ENCODE measurements at places on chromosomes 11 and 22.

DNA sequence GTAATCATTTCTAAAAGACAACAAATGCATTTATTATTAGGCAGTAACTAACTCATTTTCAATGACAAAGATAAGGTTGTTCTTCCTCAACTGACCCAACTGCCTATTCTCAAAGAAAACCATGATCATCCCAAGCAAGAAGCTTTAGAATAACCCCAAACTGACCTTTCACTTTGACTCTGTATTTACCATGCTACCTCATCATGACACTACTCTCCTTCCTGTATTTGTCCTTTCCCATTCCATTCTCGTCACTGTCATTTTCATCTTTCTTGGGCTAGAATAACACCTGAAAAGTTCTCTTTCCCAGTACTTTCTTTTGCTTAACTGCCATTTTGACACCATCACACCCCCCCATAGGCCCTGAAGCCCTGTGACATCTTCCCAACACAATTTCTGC lies 48.3 kb downstream of the TCF20 start:
- no peak for DNase-seq

- no peak for DNase-seq
Observed at GRCh38 chr22:48920776-48921241, 906.9 kb downstream of the BRD1 start.

- DNase-seq, result no peak
Observed at GRCh38 chr11:103078710-103079109, 13.2 kb downstream of the DCUN1D5 start.

- DNase-seq, result no peak
Observed at GRCh38 chr11:34604911-34605310, 16.0 kb upstream of the EHF start.

DNA sequence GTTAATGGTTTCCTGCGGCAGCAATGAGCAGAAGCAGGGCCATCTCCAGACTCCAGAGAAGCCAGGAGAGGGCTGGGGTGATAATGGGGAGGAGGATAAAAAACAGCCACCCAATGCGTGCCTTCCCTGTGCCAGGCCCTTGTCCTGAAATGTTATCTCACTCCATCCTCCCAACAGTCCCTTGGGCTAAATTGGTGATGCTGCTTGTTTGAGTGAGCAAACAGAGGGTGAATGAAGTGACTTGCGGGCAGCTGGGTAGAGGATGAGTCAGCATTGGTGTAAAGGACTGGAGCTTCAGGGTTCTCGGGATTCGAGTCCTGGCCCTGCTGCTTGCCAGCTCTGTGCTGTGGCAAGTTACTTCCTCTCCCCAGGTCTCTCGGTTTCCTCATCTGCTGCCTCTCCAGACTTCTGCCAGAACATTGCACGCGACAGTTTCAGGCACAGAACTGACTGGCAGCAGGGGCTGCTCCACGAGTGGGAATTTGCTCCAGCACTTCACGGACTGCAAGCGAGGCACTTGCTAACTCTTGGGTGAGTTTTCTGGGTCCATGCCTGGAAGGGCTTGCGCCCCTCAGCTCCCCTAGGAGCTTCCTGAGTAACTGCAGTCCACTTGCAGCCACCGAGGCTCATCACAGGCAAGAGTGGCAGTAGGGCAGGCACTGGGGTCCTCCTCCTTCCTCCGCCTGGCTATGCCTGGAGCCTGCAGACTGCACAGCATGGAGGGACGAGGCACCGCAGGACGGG lies at the start of gene P2RY6:
P2RY6 (plus strand) TSS at position 403 of the 744 bp plus-strand sequence. CDS start 24,181 bp downstream, outside the sequence.
- no peak for DNase-seq

GRCh38 chr11:75478783-75479596 lies 46.0 kb upstream of the KLHL35 start:
- no peak for DNase-seq

- no peak for DNase-seq
Observed at GRCh38 chr11:133366147-133366546, 166.2 kb downstream of the OPCML start.

GRCh38 chr22:36528341-36528740 lies 625 bp downstream of the EIF3D start:
- no peak for DNase-seq

DNA sequence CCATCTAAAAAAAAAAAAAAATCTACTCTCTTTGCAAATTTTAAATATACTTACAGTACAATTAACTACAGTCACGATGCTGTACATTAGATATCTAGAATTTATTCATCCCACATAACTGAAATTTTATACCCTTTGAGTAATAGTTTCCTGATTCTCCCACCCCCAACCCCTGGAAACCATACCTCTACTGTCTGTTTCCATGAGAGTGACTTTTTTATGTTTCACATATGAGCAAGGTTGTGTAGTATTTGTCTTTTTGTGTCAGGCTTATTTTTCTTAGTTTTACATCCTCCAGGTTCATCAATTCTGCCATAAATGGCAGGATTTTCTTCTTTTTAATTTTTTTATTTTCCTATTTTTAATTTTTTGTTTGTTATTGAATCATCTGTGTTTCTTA lies 3.2 kb downstream of the HBB start:
- DNase-seq, result no peak

GRCh38 chr22:30927806-30928205 lies 40.8 kb downstream of the MORC2 start:
- DNase-seq, result no peak

GRCh38 chr11:2581151-2581930 lies 118.5 kb downstream of the KCNQ1OT1 start:
- no peak for DNase-seq

GRCh38 chr11:122339436-122340060 lies 223.5 kb upstream of the BLID start:
- DNase-seq, result no peak

DNA sequence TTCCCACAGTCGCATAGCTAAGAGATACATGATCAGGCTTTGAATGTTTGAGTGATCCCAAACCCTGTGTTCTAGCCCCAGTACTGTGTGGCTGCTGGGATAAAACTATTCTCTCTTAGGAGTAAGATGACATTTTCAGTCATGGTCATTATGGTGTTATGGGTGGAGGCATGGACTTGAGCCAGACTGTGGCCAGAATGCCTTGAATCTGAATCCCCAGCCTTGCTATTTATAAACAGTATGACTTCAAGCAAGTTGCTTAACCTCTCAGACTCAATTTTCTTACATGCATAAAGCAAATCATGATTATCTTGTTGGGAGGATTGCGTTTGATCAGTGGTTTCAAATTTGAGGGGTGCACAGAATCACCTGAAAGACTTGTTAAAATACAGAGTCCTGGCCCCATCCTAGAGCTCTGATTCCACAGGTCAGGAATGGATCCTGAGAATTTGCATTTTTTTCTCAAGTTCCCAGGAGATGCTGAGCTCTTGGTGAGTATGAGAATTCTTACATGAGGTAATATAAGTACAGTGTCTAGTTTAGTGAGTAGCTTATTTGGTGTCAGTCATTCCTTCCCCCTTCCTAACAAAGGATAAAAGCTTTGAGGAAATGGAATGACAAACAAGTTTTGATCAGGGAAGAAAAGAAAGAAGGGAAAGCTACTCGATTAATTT lies 571.7 kb downstream of the METTL15 start:
- no peak for DNase-seq

- no peak for DNase-seq
Observed at GRCh38 chr11:46353698-46354097, 6.4 kb downstream of the DGKZ start.

DNA sequence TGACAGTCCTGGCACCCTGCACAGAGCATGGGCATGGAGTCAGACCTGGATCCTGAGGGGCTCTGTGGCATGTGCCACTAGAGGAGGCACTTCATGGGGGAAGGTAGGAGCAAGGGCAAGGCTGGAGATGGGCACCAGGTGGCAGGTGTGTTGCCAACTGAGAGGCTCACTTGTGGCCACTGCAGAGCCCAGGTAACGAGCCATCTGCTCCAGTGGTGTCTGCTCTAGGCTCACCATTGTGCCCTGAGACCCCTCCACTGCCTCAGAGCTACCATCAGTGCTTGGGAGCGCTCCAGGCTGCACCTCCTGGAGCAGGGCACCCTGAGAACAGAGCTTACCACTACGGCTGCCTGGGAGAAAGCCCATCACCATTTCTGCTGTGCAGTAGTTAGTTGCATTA lies 1.3 kb upstream of the ZDHHC8 start:
- no peak for DNase-seq

DNA sequence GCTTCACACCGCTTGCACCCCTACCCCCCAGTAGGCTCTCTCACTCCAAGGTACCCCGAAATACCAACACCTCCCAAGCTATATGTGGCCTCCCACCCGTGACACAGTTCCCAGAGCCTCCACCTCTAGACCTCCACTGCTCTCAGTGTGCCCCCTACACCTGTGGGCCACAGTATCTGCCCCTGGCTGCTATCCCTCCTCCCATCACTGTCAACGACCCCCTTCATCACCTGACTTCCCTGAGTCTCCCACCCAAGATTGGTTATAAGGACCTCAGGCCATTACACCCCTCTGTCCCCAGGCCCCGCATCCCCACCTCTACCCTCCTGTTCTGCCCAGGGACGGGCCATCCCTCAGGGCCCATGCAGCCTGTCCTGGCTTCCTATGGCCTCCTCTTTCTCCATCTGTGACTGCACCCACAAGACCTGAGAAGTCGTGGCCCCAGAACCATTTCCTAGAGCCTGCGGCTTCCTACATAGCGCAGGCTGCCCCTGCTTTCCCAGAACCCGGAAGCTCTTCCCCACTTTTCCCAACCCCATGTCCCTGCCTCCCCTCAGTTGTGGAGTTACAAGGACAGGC lies 734 bp downstream of the ACR start:
- no peak for DNase-seq

DNA sequence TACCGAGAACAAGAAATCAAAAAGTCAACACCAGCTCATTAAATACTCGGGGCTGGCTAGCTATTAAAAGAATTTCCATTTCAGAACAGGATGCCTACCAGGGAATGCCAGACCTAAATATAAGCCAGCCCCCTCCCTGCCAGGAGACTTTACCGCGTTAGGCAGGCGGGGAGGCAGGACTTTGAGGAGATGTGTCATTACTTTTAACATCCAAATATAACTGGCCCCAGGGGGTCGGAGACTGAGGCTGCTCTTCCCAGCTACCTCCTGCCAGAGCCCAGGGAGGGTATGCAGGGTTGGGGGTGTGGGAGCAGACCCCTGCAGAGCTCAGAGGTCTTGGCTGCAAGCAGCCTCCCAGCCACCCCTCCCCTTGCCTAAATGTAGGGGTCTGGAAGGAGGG lies 183.5 kb downstream of the DSCAML1 start:
- DNase-seq, result no peak

DNA sequence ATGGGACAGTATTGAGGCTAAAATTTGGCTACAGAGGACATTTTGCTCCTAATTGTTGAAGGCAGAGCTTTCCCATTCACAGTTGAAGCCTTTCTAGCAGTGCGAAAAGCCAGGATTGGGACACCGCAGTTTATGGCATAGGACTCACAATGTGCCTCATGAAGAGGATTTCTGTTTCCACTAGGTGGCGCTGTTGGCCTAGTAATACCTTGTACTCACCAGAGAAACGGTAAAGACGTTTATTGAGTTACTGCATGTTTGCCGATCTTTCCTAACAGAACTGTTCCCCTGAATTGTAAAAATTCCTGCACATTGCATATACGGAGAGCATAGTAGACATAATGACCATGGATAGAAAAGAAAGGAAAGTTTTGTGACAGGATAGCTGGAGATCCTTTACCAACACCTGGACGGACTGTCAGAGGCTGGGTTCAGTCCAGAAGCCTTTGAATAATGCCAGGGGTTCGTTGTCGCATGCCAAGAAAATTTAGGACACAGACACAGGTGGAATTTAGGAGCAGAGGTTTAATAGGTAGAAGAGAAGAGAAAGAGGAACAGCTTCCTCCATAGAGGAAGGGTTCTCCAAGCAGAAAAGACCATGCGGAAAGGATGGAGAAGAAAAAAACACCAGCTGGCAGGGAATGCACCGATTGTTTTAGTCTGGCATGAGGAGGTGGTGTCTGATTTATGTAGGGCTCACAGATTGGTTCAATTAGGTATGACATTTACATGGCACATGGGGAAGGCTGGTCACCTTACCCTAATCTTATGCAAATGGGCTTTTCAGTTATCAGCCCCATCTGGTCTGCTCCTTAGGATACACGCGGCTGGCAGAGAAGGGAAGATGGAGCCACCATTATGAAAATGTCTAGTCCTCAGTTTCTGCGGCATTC lies 10.8 kb upstream of the OR51D1 start:
- peak; percentile 81 for DNase-seq

DNA sequence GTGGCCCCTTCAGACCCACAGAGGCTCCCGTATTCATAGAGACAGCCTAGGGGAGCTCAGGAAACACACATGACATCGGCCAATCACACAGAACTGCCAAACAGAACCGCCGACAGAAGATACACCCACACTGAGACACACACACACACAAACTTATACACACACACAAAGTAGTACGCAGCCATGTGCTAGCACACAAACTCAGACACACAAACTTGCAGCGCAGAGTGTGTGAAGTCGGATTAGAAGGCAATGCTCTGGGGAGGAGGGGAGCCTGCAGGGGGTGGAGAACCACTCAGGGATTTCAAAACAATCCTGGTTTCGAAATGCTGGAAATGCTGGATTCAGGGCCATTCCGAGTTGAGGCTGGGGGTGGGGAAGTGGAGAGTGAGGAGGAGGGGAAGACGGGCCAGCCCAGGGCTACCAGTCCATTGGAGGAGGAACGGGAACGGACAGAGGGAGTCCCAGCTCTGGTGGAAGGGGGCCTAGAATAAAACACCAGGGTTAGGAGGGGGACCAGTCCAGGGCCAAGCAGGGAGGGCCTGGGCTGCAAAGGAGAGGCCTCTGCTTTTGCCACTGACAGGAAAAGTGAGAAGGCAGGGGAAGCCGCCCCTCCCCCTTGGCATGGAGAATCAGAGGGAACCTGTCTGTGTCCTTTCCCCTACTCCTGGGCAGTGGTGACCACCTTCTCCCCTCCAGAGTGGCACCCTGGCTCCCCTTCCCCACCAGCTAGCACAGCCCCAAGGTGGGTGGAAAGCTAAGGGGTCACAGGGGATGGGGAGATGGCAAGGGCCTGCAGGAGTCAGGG lies 4.4 kb downstream of the BCL9L start:
- DNase-seq, result no peak

DNA sequence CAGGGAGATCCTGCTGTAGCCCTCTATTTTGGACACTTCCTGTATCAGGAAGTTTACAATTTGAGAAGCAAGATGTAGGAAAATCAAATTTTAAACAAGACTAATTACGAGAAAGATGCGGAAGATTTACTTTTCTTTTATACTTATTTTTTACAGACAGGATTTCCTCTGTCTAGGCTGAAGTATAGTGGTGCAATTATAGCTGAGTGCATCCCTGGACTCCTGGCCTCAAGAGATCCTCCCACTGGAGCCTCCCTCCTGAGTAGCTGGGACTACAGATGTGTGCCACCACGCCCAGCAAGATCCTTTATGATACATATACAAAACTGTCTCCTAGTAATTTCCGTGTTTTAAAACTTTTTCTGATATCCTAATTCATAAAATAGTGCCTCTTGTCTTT lies 17.2 kb upstream of the CARD18 start:
- DNase-seq, result no peak
